ENCODE measurements at places on chromosomes 7 and 10.

DNA sequence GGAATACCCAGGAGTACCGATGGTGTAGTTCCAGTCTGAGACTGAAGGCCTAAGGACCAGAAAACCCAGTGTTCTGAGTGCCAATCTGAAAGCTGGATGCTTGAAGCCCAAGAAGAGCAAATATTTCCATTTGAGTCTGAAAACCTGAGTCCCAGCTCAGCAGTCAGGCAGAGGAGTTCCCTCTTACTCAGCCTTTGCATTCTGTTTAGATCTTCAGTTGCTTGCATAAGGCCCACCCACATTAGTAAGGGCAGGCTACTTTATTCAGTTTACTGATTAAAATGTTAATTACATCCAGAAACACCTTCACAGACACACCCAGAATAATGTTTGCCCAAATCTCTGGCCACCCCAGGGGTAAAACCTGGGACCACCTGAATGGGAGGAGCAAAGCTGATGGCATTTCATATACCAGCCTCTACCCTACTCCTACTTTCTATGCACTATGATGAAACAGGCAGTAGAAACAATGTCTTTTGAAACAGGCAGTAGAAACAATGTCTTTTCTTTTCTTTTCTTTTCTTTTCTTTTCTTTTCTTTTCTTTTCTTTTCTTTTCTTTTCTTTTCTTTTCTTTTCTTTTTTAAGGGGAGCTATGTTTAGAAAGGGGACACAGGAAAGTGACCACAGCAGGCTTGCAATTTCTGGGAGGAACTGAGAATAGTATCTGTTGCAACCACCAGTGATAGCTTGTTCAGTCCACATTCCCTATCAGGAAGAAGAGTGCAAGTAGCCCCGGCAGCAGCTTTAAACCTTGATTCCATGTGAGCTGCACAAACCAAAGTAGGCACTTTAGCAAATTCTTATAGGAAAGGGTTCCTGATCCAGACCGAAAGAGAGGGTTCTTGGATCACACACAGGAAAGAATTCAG is 30.6 kb downstream of the FAM237B start:
- DNase-seq = no peak

DNA sequence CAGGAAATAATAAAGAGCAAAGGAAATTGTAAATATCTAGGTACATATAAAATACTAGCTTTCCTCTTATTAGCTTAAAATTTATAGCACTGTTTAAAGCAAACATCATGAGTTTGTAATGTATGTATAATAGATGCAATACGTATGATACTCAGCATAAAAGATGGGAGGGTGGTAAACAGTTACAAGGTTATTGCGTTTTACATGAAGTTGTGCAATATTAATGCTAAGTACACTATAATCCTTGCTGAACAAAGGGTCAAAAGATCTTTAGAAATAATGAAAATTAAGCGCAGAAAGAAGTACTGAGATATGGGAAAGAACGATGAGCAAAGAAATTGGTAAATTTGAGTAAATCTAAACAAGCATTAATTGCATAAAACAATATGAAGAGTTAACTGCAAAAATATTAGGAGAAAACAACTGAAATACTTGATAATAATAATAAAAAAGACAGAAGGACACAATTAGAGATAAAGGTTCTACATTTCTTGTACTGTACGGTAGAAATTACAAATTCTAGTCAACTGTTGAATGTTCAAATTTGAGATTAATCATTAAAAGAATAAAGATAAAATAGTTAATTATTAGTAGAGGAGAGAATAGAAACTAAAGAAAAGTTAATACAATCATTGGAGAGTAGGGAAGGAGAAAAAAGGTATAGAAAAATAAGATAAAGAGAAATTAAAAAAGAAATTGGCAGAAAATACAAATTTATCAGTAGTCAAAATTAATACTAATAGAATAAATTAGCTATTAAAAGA is 17.9 kb downstream of the C10orf67 start:
- no peak for DNase-seq

- no peak for DNase-seq
These were observed 339.4 kb downstream of the PRPF18 start for GRCh38 chr10:13925971-13926780.

- DNase-seq = peak; percentile 71
These were observed 369 bp upstream of the SCIN start for GRCh38 chr7:12570168-12570533.

- no peak for DNase-seq
These were observed 12.1 kb downstream of the OR9A4 start for GRCh38 chr7:141928146-141928844.

DNA sequence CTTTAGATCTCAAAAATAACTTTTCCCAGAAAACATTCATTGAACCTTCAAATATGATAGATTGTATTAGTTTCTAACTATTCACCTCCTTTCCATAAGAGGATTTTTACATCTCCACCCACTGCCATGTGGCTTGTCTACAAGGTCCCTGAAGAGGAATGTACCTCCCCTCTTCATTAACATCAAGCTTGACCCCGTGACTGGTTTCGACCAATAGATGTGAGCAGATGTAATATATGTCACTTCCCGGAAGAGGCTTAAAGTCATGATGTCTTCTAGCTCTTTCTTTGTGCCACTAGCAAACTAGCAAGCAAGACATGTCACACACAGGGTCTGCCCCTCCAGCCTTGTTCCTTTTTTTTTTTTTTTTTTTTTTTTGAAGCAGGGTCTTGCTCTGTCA is 6.9 kb downstream of the BAZ1B start:
- DNase-seq = no peak

DNA sequence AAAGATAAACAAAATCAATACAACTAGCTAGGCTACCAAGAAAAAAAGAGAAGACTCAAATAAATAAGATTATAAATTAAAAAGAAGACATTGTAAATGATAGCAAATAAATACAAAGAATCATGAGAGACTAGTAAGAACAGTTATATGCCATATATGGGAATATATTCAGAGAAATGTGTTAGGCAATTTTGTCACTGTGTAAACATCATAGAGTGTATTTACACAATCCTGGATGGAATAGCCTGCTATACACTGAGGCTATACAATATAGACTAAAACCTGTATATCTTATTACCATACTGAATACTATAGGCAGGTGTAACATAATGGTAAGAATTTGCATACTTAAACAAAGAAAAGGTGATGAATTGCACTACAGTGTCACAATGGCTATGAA is 717.4 kb downstream of the PARD3 start:
- no peak for DNase-seq

GRCh38 chr7:44794331-44794730 is 2.1 kb upstream of the PPIA start:
- DNase-seq = no peak

GRCh38 chr10:53223851-53224250 is 451.3 kb upstream of the MBL2 start:
- DNase-seq = no peak
